ENCODE measurements at places on chromosomes 13 and 19. TPM values are rescaled to one million over a fixed set of nuclear protein-coding genes. Genes with fewer than 3 reads are reported as not detected.
A peak's percentile ranks its signal among the peaks of the same experiment; 100 is the strongest.

KCTD12 gene
- total RNA-seq: 60.8 TPM

- peaks cover 14% of the 10 kb centered on the region for H3K27me3 ChIP-seq
- no peak overlapping the region for H3K4me3 ChIP-seq
- H3K27ac ChIP-seq: no peak overlapping the region
- peaks cover 4% of the 10 kb centered on the region for H3K4me1 ChIP-seq
Observed at GRCh38 chr19:35557539-35558399, 5.7 kb downstream of the ATP4A start.

DNA sequence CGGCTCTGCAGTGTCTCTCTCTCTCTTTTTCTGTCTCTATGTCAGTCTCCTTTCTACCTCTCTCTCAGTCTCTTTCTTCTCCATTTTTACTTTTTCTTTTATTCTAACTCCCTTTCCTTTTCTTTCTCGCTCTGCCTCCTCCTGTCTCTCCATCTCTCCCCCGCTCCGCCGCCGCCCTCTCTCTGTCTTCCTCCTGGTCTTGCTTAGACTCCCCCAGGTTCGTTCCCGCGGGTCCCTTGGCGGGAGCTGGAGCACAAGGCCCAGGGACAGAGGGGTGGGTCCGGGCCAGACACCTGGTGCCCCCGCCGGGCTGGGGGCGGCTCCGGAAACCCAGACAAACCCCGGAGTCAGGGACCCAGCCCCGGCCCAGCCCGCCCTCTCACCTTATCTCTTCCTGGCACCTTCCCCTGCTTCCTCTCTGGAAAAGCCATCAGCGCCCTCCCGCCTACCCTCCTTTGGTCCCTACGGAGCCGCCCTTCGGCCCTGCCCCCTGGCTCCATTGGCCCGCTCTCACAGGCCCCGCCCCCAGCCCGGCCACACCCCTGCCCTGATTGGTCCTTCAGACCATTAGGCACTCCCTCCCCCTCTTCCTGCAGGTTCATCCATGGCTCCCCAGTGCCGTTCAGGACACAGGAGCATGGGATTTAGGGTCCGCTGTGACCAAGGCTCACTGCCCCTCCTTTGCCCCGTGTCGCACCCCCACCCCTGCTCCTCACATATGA, 15.4 kb upstream of the NOP53 start:
- peak; percentile 91 for DNase-seq
- H3K27ac ChIP-seq: peak overlapping the region; percentile 81
- peaks cover 7% of the 10 kb centered on the region for H3K27me3 ChIP-seq
- no peak overlapping the region for H3K4me3 ChIP-seq
- H3K4me1 ChIP-seq: no peaks in the 10 kb centered on the region

ZNF480 gene
- 9.8 TPM for total RNA-seq

CGB8 gene
- total RNA-seq: not detected

- peak overlapping the region; percentile 69 for H3K27ac ChIP-seq
- DNase-seq: no peak
- no peaks in the 10 kb centered on the region for H3K36me3 ChIP-seq
- H3K4me3 ChIP-seq: peak overlapping the region; percentile 57
Observed at GRCh38 chr19:35249146-35249847, 495 bp downstream of the LSR start.

DNA sequence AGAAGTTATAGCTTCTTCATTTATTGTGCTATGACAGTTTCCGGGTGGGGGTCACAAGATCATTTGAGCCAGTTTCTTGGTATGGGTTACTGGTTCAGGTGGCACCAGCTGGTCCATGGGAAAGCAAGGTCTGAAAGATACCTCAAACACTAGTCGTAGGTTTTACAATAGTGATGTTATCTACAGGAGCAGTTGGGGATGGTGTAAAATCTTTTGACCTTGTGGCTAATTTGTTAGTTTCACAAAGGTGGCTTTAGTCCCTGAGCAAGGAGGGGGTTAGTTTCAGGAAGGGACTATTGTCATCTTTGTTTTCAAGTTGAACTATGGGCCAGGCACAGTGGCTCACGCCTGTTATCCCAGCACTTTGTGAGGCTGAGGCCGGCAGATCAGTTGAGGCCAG, 24.6 kb downstream of the CHST8 start:
- H3K4me1 ChIP-seq: no peaks in the 10 kb centered on the region
- no peak for DNase-seq
- H3K27me3 ChIP-seq: no peaks in the 10 kb centered on the region

DNA sequence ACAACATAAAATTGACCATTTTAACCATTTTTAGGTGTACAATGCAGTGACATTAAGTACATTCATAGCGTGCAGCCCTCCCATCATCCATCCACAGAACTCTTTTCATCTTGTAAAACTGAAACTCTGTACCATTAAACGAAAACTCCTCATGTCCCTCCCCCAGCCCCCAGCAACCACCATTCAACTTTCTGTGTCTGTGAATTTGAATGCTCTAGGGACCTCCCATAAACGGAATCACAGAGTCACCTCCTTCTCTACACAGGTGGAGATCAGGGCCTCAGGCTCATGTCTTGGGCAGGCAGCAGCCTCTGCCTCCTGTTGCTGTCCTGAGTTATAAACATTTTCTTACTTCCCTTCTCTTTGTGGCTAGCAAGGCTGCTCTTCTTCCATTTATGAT, 7.3 kb upstream of the CCNE1 start:
- H3K4me1 ChIP-seq: peaks cover 10% of the 10 kb centered on the region
- H3K4me3 ChIP-seq: no peak overlapping the region
- DNase-seq: no peak
- H3K36me3 ChIP-seq: no peaks in the 10 kb centered on the region
- H3K27me3 ChIP-seq: no peaks in the 10 kb centered on the region

- H3K4me3 ChIP-seq: no peak overlapping the region
- no peak overlapping the region for H3K27ac ChIP-seq
- no peaks in the 10 kb centered on the region for H3K4me1 ChIP-seq
Observed at GRCh38 chr13:113800576-113800926, 41.5 kb downstream of the TMEM255B start.

B9D2 gene
- 2.0 TPM for total RNA-seq

- peak overlapping the region; percentile 74 for H3K4me3 ChIP-seq
- peak overlapping the region; percentile 73 for H3K27ac ChIP-seq
- no peaks in the 10 kb centered on the region for H3K27me3 ChIP-seq
- DNase-seq: peak; percentile 100
Observed at GRCh38 chr19:6424939-6425731, 524 bp upstream of the KHSRP start.

Measured in heart left ventricle (tissue), 16 donors.